ENCODE measurements at places on chromosomes 7 and 10.

DNA sequence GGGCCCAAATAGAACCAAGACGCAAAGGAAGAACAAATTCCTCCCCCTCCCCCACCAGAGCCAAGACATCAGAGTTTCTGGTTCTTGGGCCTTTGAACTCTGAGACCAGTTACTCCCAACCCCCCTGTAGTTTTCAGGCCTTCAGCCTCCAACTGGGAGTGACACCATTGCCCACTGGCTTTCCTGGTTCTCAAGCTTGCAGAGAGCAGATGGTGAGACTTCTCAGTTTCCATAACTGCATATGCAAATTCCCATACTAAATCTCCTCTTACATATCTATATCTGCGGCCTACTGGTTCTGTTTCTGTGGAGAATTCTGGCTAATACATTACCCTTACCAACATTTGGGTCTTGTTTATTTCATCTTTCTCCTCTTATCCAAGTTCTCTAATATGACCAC lies 762.9 kb downstream of the GRM8 start:
- DNase-seq, result no peak

GRCh38 chr7:158075633-158076001 lies 512.0 kb downstream of the PTPRN2 start:
- no peak for DNase-seq

DNA sequence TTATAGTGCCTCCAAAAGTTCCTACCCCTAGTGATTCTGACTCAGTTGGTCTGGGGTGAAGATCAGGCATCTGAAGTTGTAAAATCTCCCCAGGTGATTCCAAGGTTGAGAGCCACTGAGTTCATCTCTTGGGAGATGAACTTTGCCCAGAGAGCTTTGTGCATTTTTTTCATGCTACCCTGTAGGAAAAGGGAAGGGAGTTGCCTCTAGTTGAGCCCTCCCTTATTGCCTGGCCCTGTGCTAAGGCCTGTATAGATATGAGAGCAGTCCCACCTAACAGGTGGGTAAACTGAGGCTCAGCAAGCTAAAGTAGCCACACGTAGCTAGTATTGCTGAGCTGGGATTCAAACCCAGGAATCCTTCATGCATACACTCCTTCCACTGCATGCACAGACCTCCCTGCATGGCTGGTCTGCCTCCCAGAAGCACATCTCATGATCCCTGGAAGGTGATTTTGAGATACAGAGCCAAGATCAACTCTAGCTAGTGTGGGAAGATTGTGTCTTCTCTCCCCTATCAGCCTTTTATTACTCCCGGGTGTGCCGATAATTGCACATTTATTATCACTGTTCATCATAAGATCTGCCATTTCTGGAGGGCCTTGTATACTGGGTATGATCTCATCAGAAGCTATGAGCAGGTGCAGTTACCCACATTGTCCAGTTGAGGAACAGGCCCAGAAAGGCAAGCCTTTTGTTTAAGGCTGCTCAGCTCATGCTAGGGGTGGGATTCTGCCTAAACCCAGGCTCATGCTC lies 47.0 kb downstream of the TBATA start:
- no peak for DNase-seq

- DNase-seq, result no peak
These were observed 57.9 kb downstream of the GRB10 start for GRCh38 chr7:50724526-50725520.

- no peak for DNase-seq
These were observed 10.5 kb upstream of the SLC25A16 start for GRCh38 chr10:68537796-68538195.

GRCh38 chr10:17802976-17803375 lies 6.2 kb upstream of the MRC1 start:
- DNase-seq, result no peak

DNA sequence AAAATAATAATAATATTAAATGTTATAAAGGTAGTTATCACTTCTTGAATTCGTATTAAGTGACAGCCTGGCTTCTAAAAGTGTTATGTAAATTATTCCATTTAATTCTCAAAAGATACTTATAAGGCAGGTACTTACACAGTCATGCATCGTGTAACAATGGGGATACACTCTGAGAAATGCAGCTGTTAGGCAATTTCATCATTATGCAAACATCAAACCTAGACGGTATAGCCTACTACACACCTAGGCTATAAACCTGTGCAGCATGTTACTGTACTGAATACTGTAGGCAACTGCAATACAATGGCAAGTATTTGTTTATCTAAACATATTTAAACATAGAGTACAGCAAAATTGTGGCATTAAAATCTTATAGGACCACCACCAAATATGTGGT lies 1.5 kb downstream of the IFIT1 start:
- no peak for DNase-seq

DNA sequence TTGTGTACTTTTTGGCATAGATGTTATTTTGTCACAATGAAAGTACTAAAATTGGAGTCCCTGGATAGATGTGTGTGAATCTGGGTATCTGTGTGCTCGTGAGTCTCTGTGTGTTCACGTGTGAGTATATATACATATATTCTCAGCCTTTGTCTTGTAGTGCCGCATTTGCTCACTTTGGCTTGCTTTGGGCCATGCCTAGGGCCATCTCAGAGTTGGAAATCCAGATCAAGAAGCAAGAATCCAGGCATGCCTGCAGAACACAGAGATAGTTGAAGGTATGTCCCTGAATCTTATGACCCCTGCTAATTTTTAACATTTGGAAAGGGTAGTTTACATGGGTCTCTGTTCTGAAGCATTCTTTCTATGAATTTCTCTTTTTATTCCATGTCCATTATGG lies 208.7 kb downstream of the PHTF2 start:
- DNase-seq, result no peak

DNA sequence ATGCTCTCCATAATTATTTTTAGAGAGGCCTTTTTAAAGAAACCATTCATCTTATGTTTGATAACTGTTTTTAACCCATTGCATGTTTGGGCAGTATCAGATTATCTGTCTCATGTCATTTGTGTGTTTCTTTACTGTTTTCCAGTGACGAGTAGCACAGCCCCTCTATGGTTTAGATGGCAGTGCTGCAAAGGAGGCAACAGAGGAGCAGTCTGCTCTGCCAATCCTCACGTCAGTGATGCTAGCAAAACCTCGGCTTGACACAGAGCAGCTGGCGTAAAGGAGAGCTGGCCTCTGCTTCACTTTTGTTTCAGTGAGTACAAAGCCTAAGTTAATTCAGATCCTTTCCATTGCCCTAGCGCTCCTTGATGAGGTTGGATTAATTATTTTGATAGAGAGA lies 80.4 kb upstream of the GARIN1A start:
- no peak for DNase-seq

- no peak for DNase-seq
These were observed 46.1 kb upstream of the EXOC6 start for GRCh38 chr10:92801978-92802872.

DNA sequence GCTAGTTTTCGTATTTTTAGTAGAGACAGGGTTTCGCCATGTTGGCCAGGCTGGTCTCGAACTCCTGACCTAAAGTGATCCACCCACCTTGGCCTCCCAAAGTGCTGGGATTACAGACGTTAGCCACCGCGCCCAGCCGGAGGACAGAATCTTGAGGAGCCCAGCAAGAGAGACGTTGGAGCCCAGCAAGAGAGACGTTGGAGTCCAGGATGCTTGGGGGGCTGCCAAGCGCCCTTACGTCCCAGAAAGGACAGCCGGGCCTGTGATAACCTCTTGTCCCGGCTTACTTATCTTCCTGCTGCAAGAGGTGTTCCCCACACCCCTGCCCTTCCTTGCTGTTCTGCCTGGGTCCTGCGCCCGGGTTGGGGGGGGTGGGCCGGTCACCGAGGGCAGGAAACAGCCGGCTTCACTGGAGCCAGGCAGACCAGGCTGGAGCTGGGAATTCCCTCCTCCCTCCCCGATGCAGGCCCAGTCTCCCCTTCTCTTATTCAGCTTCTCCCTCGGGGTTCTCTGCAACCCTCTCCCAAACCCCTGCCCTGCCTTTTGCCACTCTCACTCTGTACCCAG lies 1.9 kb upstream of the EPHB4 start:
- DNase-seq, result no peak

GRCh38 chr7:2399848-2400587 lies 3.4 kb upstream of the CHST12 start:
- DNase-seq, result no peak

DNA sequence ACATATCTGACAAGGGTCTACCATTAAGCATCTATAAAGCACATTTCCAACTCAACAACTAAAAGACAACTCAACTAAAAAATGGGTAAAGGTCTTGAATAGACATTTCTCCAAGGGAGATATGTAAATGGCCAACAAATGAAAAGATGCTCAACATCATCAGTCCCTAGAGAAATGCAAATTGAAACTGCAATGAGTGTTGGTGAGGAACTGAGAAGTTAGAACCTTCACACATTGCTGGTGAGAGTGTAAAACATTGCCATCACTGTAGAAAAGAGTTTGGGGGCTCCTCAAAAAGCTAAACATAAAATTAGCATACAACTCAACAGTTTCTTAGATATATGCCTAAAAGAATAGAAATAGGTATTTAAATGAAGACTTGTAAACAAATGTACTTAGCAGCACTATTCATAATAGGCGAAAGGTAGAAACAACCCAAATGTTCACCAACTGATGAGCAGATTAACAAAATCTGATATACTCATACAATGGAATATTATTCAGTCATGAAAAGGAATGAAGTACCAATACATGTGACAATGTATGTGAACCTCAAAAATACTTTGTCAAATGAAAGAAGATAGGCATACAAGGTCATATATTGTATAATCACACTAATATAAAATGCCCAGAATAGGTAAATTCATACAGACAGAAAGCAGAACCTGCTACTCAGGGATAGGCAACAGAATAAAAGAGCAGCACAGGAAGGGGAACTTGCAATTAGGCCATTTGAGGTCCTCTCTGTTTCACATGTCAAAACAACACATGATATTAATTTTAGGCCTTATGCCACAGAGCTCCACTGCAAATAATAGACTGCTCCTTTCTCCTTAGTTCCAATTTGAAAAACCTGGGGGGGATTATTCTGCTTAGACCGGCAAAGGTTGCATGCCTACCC lies 10.6 kb upstream of the LRRC72 start:
- no peak for DNase-seq

GRCh38 chr10:52128056-52128683 lies 185.9 kb upstream of the DKK1 start:
- no peak for DNase-seq

- no peak for DNase-seq
These were observed 4.5 kb upstream of the BHLHA15 start for GRCh38 chr7:98206451-98207330.

GRCh38 chr7:22726345-22726906 lies 574 bp upstream of the IL6 start:
- no peak for DNase-seq

DNA sequence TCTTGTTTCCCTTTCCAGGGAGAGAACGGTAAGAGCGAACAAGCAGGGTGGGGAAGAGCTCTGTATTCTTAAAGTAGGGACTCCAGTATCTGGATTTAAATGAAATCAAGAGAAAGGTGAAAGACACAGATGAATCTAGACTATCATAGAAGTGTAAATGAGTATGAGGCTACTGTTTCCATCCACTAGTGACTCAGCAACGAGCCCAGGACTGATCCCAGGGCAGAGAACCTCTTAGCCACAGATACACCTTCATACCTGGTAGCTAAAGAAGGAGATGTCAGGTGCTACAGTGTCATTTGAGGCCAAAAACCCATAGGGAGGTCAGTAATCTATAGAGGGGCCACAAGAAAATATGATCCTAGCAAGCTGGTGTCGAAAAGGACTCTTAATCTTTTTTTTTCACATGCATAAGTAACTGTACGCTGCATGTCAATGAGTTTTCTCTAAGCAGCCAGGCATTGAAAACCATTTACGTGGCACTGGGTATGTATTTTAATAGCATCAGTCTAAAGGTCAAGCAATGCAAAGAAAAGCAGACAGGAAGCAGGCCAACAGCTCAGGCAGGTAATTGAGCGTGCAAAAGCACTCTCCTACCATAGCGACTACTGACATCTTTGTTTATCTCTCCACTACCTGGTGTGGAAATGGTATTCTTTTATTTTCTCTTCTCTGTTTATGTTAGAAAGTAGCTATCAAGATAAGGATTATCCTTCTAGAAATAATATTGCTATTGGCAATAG lies 91.5 kb upstream of the EGR2 start:
- no peak for DNase-seq

DNA sequence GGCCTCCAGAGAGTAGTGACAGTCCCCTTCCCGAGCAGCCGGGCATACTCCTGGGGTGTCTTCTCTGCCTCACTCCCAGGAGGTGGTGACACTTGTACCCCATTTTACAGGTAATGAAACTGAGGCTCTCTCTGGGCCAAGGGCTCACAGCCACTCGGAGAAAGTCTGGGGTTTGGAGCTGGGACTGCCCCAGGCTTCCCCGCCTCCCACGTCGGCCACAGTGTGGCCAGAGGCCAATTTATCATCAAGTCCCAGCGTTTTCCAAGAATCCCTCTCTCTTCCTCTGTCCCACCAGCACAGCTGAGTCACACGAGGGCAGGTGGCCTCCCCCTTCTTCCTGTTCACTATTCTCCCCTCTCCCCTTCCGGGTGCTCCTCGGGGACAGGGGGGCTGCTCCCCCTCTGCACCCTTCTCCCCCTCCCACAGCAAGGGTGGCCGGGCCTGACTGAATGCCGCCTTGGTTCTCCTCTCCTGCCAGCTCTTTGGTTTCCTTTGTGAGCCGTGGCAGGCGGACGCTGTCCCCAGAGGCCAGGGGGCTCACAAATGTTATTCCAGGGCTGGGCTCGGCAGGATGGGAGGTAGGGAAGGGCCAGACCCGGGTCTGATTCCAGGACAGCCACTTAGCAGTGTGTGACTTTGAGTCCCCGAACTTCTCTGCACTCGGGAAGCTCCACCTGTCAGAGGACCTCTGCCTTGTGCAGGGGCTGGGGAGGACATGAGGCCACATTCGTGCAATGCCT lies 17.7 kb downstream of the CLIP2 start:
- no peak for DNase-seq

DNA sequence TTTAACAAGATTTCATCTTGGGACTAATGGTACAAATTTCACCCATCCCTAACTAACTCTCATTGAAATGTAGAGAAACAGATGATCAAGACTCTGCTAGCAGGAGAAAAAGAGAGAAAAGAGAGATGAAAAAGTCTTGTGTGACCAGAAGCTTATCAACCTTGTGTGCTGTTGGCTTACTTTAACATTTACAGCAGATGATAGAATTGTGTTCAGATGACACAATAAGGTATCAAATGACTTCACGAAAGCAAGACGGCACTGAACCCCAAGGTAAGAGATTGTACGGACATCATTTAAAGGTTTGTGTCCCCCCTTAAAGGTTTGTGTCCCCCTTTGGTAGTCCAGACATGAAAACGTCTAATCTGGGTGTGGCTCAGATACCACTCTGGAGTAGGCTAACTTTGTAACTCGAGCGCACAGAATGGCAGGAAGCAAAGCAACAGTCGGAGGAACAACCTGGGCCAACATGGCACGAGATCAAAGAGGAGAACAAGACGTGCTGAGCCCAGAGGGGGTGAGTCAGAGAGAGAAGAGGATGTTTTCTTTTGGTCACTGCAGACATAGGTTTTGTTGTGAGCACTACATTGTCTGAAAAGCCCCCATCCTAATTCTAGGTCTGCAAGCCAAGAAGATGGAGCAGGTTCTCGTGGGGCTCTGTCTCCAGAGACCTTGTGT lies 10.4 kb upstream of the LMBR1 start:
- no peak for DNase-seq

- DNase-seq, result no peak
These were observed 230.0 kb downstream of the SNX13 start for GRCh38 chr7:17710312-17710711.

- DNase-seq, result no peak
These were observed 605 bp upstream of the NFKB2 start for GRCh38 chr10:102394801-102395399.
